Stimulated activated CD4-positive, alpha-beta T cell treated with anti-CD3 and anti-CD28 coated beads, TNF-alpha, amount 100 ng/mL, for 4 hours (primary cell): ENCODE measurements at places on chromosomes 3 and 15.

DNA sequence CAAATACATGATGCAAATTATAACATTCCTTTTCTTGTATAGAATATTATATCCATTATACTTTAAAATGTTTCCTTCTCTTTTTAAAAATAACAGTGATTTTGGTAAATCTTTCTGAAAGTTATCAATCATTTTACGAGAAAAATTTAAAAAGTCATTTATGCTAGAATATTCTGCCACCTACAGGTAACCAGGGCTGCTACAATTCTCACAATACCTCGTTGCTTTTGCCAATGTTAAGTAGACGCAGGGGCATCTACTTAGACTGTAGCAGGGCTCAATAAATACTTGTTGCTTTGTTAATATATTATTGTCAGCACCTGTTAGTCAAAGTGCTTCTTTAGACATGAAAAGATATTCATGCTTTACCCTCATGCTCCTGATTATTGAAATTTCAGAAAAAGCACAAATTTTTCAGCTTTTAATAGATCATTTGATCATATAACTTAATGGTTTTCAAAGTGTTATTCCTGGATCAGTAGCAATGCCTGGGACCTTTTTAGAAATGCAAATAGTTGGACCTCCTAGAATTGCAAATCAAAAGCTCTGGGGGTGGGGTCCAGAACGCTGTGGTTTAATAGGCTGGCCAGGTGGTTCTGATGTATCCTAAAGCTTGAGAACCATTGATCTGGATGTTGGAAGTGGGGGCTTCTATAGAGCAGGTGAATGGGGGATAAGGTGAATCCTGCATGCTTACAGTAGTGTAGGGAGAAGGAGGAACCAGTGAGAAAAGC, 223.6 kb upstream of the PDZRN3 start:
- DNase-seq, result no peak

DNA sequence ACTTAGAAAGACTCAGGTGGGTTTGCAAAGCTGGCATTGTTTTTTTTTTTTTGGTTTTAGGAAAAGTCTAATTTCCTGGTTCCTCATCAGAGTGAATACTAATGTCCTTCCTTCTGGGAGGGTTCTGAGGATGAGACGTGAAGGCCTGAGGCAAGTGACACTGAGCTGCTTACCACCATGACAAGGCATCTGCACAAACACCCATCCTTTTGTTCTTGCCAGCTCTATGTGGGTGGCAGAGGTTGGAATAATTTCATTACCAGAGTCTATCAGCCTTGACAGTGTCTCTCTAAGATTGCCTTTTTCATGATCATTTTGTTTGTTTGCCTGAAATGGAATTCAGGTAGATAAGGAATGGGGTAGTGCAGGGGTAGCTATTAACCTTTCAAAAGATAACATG, 17.1 kb downstream of the RTP4 start:
- no peak for DNase-seq

GRCh38 chr3:194135806-194136518, at the start of gene HES1:
Gene HES1 (plus strand): TSS chr3:194136148. CDS start chr3:194136381, 233 bp downstream.
- DNase-seq, result no peak

GRCh38 chr3:54304877-54305276, 182.5 kb downstream of the CACNA2D3 start:
- no peak for DNase-seq

DNA sequence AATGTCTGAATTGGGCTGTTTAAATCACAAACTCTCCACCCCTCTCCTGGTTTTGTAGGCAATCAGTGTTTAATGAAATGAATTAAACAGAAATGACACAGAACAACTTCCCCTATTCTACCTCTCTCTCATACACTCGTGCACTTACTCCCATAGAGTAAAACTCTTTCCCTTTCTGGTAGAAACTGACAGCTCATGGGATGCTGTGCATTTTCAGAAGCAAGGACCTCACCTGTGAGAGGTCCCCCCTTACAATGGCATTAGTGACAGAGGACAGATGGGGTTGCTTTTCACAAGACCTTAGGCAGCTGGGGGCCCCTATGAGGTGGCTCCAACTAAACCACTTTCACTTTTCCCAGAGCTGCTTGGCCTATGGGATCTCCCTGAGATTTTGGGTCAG, 31.9 kb downstream of the PARP16 start:
- no peak for DNase-seq

DNA sequence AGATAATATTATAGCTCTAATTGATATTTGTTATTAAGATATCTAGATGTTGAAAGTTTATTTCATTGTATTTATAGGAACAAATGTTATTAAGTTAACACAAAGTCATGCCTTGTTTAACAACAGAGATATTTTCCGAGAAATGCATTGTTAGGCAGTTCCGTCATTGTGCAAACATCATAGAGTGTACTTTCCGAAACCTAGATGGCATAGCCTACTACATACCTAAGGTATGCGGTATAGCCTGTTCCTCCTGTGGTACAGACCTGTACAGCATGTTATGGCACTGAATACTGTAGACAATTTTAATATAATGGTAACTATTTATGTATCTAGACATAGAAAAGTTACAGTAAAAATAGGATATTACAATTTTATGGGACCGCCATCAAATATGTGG, 114.3 kb downstream of the NAALADL2 start:
- DNase-seq, result no peak

DNA sequence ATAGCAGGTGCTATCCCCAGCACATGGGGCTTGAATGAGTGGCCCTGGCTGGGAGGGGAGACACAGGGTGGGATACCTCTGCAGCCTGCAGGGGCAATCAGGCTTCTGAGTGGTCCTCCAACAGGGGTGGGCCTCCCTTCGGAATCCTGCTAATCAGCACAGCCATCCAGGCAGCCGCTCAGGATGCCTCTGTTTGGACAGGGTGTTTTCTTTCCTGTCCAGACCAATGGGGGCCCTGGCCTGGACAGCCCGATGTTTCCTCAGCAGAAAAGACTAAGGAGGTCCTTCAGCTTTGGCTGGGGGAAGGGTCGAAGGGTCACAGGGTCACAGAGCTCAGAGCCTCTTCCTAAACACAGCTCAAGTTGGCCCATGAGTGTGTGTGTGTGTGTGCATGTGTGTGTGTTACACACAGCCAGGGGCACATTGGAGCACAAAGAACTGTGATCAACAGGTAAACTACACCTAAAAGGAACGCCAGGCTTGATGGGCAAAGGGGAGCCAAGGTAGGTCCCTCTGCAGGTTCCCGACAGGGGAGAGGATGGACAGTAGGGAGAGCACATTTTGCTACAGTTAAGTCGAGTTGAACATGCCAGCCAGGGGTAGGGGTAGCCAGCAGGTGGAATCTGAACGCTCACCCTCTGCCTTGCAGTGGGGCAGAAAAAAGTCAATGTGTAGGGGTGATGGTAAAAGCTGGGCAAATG, 1.1 kb upstream of the HAPLN3 start:
- no peak for DNase-seq

GRCh38 chr15:78979456-78980320, 34.8 kb upstream of the CTSH start:
- no peak for DNase-seq

- DNase-seq, result no peak
Measured at GRCh38 chr15:58957101-58957973, 23.9 kb upstream of the SLTM start.

- DNase-seq, result no peak
Measured at GRCh38 chr15:78072080-78072892, 5.2 kb downstream of the TBC1D2B start.

- DNase-seq, result peak; percentile 23
Measured at GRCh38 chr3:58167431-58168351, 43.1 kb downstream of the DNASE1L3 start.

- no peak for DNase-seq
Measured at GRCh38 chr15:65286069-65286703, 497 bp downstream of the PARP16 start.

- DNase-seq, result no peak
Measured at GRCh38 chr3:11648735-11649134, 5.0 kb upstream of the VGLL4 start.

DNA sequence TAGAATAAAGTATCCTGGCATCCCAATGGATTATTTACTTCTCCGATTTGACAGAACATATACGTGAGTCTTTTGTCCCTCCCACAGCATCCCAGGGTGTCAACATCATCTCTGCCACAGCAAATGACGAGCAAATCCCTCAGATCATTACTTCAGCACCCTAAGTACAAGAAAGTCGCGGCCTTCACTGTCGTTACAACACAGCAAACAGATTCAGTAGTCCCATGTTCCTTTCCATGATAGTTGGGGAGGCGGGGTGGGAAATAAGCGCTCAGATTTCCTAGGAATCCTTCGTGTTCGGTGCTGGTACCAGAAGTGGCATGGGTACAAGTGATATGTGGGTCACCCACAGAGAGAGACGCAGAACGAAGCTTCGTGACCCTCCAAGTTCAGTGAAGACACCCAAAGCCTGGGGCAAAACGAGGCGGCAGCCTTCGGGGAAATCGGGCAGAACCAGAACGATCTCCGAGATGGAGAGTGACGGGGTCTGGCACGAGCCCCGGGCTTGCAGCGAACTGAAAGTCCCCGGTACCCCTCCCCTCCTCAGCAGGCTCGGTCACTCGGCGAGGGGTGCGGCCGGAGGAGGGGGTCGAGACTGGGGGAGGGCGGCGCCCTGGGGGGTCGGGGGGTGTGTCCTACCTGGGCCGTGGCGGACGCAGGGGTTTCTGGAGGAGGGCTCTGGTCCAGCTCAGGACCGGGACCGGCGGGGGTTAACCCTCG, 619 bp downstream of the TTBK2 start:
- no peak for DNase-seq

DNA sequence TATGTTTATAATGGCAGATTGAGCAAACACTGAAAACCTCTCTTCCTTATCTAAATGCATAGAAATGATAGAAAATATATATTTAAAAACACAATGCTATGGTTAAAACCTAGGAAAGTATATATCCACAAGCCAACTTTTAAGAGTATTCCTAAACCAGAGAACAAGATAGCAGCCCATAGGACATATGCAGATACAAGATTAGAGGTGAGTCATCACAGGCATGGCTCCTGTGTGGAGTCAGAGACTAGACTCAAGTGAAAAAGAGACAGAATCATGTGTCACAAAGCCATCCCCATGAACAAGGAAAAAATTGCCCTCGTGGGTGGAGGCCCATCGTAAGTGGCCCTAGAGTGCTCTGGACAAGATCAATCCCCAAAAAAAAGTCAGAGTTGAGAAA, 199.4 kb upstream of the PPP2R3A start:
- no peak for DNase-seq

GRCh38 chr15:44738340-44738984, 2.1 kb downstream of the TRIM69 start:
- no peak for DNase-seq

- no peak for DNase-seq
Measured at GRCh38 chr3:129022114-129023007, 21.3 kb downstream of the EFCC1 start.

- DNase-seq, result no peak
Measured at GRCh38 chr3:132253262-132253878, 63.8 kb upstream of the ACP3 start.

- no peak for DNase-seq
Measured at GRCh38 chr3:42742688-42743087, 30.4 kb downstream of the CCDC13 start.

GRCh38 chr3:134445095-134445494, 40.7 kb downstream of the ANAPC13 start:
- DNase-seq, result no peak

- DNase-seq, result peak; percentile 10
Measured at GRCh38 chr3:71219744-71220638, 363.5 kb downstream of the FOXP1 start.

DNA sequence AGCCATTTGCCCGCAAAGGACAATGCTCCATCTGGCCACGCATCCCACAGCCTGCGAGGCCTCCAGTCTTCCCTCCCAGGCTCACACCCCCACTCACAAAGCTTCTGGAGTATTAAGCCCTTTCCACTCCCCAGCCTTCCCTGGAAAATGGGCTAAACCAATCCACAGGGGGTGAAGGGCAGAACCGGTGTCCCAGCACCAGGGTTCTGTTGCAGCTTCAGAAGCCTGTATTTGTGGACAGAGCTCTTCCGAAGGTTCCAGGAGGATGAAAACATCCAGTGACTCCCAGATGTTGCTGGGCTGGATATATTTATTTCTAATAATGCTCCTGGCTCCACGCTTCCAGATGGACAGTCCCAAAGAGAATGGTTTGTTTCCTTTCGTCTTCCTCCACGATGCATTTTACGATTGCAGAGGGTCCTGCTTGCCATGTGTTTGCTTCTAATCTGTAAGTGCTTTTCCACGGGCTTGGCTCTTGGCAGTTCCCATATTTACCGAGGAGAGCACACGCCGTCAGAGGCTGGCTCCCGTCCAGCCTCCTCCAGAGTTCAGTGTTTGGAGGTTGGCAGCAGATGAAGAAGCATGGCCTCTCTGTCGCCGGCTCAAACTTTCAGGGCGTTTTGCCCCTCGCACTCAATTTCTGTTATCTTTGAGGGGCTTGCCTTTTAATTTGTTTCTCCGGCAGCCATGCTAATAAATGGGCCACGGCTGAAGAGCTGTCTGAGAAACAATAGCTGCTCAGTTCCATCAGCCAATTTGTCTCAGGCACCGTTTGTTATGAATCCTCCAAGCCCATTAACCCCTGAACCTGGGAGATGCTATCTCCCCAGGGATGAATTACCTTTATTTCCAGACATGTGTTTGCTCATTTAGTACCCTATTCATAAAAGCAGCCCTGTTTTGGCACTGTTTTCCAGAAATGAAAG, 367.9 kb upstream of the PROK2 start:
- no peak for DNase-seq

- DNase-seq, result no peak
Measured at GRCh38 chr15:71691458-71692417, 118.6 kb upstream of the NR2E3 start.

- no peak for DNase-seq
Measured at GRCh38 chr3:56769116-56769707, 32.5 kb downstream of the ARHGEF3 start.

DNA sequence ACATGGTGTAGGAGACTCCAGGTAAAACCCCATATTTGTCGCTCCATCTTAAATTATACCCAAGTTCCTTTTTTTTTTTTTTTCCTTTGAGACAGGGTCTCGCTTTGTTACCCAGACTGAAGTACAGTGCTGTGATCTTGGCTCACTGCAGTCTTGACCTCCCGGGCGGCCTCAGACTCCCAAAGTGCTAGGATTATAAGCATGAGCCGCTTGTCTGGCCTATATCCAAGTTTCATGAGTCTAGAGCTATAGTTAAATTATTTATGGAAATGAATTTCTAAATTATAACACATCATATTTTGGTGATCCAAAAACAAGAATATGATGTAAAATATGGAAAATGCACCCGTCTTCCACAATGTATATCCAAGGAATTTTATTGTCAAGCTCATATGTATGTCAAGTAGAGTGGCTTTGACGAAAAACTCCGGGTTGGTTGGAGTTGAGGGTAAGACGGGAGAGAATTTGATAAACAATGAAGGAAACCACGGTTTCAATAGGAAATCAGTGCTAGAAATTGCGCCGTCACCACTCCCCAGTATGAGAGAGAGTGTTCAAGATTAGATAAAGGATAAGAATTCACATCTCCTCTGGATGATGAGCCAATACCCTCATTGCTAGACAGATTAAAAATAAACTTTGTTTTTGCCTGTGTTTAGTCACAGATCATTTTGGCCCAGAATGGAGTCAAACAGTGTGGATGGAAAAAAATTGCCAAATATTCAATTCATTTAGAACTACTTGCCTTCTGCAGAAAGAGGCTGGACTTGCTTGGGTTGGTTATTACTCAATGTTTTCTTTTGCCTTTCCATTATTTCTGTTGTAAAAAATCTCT, 209.2 kb upstream of the NR2F2 start:
- no peak for DNase-seq

GRCh38 chr3:141350666-141351065, 17.6 kb upstream of the ZBTB38 start:
- DNase-seq, result no peak

GRCh38 chr15:90750186-90750585, 33.0 kb downstream of the BLM start:
- DNase-seq, result no peak
